Fibroblast of the conjunctiva (primary cell): ENCODE measurements at places on chromosomes 6 and 20.

- DNase-seq: no peak
Observed at GRCh38 chr6:16430391-16431089, 192.2 kb downstream of the GMPR start.

GRCh38 chr20:17493173-17493572 lies 38.0 kb downstream of the BFSP1 start:
- DNase-seq: no peak

DNA sequence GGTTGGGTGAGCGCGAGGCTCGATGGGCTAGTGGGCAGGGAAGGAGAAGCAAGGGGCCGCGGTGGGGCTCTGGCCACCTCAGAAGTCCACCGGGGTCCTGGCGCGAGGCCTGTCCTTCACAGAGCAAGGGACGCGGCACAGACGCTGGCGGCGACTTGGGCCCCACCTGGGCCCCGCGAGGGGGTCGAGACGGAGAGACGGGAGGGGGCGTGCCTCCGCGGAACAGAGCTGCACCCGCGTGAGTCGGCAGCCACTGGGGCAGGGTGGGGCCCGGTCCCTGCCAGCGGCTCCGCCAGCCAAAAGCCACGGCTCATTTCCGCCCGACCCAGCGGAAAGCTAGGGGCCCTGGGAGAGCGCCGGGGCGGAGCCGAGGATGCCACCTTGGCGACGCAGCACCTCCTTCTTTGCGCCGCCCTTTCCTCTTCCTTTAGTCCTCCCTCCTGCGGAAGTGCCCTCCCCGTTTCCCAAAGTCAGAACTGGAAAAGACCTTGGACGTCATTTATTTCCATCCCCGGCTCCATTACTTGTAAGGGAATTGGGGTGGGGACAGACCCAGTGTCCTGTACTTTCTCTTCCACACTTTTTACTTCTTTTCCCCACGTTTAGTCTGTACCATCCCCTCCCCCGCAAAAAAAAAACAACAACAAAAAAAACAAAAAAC lies at the start of gene CUL7:
CUL7 (minus strand) TSS at position 307 of the 661 bp plus-strand sequence. CDS start 1,063 bp downstream, outside the sequence.
- peak; percentile 91 for DNase-seq

- DNase-seq: no peak
Observed at GRCh38 chr20:13430346-13431002, 208.3 kb downstream of the TASP1 start.

GRCh38 chr20:58433759-58434158 lies 44.7 kb downstream of the VAPB start:
- peak; percentile 40 for DNase-seq

DNA sequence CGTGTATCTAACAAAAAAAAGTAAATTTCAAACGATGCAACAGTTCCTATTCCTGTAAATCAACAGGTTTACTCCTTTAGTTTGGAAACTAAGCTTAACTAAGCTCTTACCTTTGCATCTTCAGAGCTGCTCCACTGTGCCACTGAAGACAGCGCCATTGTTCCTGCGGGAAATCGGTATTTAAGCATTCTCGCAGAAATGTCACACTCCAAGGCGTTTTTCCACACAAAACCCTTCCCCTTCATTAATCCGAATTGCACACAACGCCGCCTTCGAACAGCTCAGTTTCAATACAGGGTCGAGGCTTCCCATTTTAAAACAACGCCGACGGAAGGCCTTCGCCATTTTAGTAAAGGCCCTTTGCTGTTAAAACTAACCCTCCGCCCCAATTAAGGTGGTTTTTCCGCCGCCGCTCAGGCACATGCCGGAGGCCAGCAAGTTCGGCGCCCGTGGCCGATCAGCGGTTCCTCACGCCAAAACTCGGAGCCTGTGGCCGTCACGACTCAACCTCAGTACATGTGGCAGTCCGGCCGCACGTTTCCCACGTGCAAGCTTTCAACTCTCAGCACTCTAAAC lies 35.4 kb upstream of the SYNCRIP start:
- DNase-seq: no peak

DNA sequence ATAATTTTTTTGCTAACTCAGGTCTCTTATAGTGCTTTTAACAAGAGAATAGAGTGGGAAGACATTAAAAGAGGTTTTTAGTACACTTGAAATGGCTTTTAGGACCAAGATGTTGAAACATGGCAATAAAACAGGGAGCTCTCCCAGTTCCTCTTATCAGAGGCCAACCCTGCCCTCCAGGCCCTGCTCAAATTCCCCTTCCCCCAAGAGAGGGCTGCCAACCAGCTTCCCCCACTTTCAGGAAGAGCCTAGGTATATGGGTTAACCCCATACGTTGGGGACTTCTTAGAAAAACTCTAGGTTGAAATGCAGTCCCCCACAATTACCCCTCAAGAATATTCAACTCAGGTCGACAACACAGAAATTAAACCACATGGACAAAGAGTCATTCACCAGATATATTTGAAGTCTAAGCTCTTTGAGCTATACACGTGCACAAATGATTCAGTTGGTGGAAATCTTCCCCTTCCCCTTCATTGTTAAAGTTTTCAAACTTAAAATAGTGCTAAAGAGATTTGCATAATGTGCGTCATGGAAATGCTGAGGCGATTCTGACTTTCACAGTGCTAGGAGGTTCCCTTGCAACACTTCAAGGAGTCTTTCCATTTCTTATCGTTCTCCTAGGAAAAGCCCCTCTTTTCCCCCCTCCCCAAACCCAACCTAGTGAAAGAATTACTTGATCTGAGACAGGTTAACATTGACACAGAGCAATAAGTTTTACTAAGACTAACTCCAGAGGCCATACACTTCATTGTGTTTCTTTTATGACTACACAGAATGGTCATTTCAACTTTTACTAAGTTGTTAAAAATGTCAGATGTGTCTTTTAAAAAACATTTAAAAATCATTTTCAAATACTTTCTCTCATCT lies 49.8 kb upstream of the ENPP5 start:
- DNase-seq: no peak

DNA sequence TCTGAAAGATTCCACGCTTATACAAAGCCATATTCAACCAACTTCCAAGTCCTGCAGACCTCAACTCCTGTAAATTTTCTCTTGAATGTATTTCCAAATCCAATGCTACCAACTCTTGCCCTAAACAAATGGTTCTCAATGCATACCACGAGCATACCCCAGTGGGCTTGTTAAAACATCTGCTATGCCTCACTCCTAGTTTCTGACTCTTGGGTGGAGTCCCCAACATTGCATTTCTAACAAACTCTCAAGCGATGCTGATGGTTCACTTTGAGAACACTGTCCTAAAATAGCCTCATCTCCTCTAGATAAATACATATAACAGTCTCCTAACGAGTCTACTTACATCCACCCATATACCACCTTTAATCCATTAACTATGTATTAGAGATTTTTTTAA lies 7.3 kb downstream of the HBS1L start:
- DNase-seq: no peak

DNA sequence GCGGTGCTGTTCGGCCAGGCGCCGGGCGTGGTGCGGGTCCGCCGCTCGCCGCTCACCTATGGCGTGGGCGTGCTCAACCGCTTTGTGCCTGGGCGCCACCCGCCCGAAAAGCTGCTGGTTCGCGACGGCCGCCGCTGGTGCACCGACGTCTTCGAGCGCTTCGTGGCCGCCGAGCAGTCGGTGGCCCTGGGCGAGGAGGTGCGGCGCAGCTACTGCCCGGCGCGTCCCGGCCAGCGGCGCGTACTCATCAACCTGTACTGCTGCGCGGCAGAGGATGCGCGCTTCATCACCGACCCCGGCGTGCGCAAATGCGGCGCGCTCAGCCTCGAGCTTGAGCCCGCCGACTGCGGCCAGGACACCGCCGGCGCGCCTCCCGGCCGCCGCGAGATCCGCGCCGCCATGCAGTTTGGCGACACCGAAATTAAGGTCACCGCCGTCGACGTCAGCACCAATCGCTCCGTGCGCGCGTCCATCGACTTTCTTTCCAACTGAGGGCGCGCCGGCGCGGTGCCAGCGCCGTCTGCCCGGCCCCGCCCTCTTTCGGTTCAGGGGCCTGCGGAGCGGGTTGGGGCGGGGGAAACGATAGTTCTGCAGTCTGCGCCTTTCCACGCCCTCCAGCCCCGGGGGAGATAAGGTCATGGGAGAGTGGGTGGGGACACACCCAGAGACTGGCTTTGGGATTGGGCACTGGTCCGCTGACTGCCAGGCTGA lies 15.7 kb downstream of the ADISSP start:
- no peak for DNase-seq

GRCh38 chr6:34305982-34306708 lies 57.3 kb upstream of the SMIM29 start:
- DNase-seq: no peak

DNA sequence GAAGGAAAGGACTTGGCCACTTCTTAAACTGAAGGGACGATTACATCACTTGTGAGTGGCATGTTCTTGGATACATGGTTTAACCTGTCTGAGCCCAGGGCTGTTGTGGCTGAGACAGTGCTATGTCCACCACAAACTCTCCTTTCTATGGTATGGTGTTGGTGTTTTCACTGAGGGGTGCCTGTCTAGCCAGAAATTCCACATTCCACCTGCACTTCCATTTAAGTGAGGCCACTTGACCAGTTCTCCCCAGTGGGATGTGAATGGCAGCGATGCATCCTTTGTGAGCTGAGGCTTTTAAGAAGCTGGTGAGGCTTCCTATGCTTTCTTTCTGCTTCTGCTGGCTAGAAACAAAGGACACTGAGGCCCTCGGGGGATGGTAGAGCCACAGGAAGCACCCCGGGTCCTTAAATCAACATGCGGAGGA lies 151.4 kb upstream of the CHD6 start:
- DNase-seq: no peak

DNA sequence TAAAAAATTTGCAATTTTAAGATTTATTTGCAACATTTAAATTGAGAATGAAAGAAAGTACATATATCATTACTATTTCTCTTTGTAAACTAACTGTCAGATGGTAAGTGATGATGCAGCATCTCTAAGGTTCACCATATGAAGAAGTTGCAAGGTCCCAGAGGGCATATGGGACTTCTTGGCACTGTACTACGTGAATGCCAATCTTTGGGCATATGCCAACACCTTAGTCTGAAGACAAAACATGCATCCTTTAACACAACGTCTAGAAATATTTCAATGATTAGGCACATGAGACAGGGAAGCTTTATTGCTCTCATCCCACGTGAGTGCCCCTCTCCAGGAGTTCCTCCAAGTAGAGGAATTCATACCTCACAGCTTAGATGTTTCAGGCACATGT lies 66.8 kb downstream of the CDK19 start:
- DNase-seq: no peak

DNA sequence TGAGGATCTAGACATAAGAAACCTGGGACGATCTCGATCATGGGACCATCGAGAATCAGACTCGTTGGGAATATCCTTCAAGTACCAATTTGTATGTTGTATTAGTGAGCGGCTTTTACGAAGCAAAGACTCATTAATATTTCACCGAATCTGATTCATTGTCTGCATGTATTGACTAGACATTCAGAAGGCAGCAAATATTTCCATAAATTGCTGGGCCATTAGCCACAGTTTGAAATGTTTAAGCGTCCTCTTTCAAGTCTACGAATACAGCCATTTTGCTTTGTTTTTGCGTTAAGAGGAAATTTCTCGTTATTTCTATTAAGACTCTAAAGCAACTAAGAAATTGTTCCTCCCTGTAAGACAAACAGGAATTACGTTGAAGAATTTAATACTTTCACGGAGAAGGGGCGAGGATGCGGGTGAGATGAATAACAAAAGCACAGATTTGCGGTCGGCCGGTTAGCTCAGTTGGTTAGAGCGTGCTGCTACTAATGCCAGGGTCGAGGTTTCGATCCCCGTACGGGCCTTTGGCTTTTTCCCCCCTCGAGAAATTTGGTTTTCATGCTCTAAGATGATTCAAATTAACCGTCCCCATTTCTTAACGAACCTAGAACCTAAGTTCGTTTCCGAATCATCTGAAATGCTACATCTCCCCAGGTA lies 18.5 kb downstream of the POM121L2 start:
- DNase-seq: peak; percentile 56

- no peak for DNase-seq
Observed at GRCh38 chr6:81308577-81309279, 443.8 kb downstream of the TENT5A start.

DNA sequence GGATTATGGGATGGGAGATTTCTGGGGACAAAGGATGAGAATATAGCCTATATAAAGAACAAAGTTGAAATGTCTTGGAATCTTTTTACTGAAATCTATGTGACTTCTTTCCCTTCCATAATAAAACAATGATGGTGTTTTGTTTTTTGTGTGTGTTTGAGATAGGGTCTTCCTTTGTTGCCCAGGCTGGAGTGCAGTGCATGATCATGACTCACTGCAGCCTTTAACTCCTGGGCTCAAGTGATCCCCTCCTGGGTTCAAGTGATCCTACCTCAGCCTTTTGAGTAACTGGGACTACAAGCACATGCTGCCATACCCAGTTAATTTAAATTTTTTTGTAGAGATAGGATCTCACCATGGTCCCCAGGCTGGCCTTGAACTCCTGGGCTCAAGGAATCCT lies 50.9 kb downstream of the FAM217A start:
- DNase-seq: no peak

DNA sequence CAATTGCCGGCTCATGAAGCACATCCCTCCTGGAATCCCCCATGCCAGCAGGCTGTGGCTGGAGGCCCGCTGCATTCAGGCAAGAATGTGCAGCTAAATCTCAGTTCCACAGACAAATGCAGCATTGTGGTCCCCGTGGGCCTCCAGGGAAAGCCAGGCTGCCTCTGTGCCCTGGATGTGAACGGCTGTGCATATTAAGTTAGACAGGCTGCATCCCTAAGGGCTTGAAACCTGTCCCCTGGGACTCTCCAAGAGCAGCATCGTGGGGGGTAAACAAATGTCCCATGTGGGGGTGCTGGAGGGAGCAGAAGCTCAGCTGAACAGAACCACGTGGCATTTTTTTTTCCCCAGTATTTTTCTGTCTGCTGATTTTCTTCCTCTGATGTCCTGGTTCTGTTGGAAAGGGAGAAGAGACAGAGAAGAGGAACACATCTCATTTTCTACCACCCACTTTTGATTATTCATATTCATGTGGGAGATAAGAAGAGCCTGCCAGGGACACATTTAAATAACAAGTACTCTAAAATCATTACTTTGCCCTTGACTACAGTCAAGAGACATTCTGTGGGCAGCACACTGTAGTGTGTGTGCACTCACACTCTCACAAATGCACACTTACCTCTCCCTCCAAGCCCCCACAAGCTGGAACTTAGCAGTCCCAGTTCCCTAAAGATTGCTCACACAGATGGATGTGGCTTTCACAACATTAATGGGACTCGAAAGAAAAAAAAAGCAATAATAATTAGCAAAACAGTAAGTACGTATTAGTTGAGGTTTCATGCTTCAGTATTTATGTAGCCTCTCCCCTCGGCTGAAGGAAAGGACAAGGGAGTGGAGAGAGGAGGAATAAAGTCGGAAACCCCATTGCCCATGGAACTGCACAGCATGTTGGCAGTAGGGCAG lies 16.9 kb downstream of the GFOD1 start:
- no peak for DNase-seq

- no peak for DNase-seq
Observed at GRCh38 chr6:39804466-39805065, 12.4 kb downstream of the DAAM2 start.

- DNase-seq: no peak
Observed at GRCh38 chr20:51959066-51959542, 156.8 kb upstream of the SALL4 start.

- DNase-seq: no peak
Observed at GRCh38 chr6:142254513-142254912, 47.3 kb upstream of the ADGRG6 start.

GRCh38 chr6:40520084-40520483 lies 67.1 kb downstream of the LRFN2 start:
- DNase-seq: no peak
